ENCODE measurements at places on chromosomes 1 and 21.

DNA sequence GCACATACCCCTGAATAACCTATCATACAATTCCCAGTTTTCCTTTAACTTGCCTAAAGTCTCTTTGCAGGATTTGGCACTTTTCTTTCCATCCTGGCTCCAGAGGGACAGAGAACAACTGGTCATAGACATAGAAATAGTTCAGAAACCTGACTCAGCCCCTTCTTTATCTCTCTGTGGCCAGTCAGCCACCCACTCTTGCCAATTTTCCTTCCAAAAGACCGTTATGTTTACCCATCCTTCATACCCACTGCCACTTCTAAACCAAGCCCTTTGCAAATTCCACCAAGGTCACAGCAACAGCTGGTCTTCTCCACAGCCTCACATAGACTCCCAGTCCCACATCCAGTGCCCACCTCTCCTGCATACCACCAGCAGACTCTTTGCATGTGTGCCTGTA lies 127.2 kb upstream of the FGGY start:
- no peak for DNase-seq

DNA sequence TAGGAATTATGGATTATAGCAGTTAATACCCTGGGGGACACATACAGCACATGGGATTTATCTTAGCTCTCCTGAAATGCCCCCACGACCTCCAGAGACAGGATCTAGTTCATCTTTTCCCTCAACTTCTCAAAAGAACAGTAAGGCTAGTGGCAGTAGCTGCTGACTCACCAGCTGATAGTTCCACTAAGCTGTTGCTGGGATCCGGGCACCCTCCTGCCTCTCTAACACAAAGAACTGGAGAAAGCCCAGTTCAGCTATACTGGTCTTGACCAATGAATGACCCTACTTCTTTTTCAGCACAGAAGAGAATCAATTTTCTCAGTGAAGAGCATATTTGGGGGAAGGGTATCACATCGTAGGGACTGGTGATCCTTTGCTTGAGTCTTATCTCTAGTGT lies 84.1 kb downstream of the PGBD5 start:
- DNase-seq = no peak

GRCh38 chr21:31258073-31258472 lies 86.0 kb downstream of the TIAM1 start:
- DNase-seq = no peak

DNA sequence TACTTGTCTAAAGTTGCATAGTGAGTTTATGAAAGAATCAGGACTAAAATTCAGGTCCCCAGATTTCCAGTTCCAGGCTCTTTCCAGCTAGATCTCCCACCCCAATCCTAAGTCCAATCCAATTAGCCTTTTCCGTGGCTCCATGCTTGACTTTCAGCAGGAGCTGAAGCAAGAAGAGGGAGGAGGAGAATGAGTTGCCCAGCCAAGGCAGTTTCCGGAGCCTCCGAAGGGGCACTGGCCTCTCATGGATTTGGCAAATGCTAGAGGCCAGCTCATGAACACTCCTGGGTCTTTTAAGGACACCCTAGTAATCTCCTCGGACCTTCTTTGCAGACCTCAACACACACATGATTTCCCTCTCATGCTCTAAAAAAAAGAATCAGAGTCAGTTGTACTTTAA lies 10.5 kb upstream of the LRRC52 start:
- DNase-seq = no peak

DNA sequence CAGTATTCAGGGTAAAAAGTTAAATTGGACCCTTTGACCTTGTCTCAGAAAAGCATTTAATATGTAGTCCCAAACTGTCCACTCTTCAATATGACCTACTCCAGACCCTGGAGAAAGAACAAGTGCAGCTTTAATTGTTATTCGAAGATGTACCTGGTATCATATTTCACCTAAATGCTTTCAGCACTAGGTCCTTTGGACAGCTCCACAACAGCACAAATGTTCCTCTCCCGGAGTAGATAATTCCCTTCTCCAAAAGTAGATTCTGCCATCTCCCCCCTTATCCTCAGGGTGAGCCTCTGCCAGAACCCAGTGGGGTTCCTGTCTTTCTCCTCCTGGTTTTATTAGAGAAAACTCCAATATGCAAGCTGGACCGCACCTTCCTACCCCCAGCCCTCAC lies 104.5 kb upstream of the AJAP1 start:
- DNase-seq = no peak

GRCh38 chr1:198907423-198907746 lies 268.5 kb downstream of the PTPRC start:
- no peak for DNase-seq

DNA sequence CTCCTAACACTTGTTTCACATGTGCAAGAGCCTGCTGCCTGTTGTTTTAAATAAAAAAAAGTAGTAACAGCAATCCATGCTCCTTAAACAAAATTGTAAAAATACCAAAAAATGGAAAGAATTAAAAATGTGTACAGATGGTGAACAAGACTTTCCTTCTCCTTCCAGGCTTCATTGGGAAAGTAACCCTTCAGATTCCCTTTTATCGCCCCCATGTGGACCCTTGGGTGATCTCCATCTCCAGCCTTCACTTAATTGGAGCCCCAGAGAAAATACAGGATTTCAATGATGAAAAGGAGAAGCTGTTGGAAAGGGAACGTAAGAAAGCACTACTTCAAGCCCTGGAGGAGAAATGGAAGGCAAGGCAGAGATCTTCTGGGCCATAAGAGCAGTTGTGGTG lies 14.2 kb downstream of the VPS13D start:
- no peak for DNase-seq

- DNase-seq = peak; percentile 55
Measured at GRCh38 chr1:7388141-7388487, 383.0 kb upstream of the VAMP3 start.

DNA sequence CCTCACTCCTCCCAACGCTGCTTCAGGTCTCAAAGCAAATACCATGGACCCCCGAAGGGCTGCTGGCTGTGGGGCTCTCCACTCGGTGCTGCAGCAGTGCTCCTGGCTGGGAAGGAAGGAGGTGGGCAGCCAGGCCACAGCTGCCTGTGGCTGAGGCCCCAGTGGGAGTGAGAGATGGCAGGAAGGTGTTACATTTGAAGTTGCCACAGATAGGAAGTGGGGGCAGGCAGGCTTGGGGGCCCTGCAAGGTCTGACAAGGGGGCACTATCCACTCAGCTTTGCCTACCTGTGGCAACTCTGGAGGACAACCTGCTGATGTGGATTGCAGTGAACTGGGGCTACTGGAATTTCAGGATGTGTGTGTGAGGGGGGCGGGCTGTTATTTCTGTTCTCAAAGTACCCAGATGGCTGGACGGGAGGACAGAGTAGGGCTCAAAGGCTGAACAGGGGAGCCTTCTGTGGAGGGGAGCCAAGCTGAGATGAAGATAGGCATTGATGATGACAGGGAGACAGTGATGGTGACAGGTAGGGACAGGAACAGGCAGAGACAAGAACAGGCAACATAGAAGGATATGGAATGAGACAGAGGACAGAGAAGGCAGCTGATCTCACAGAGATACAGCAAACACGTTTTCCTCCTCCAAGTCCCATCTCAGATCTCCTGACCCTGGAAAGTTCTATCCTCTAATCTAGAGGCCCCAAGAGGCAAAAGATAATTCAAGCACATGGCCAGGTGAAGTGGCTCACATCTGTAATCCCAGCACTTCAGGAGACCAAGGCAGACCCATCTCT lies 1.8 kb downstream of the ZNF683 start:
- DNase-seq = no peak

- no peak for DNase-seq
Measured at GRCh38 chr1:89907727-89908212, 86.9 kb downstream of the LRRC8D start.

GRCh38 chr1:41333146-41333784 lies 28.0 kb upstream of the FOXO6 start:
- DNase-seq = no peak

GRCh38 chr1:215710036-215710898 lies 143.2 kb downstream of the KCTD3 start:
- no peak for DNase-seq

GRCh38 chr1:202805886-202806844 lies 2.1 kb downstream of the KDM5B start:
- DNase-seq = no peak

DNA sequence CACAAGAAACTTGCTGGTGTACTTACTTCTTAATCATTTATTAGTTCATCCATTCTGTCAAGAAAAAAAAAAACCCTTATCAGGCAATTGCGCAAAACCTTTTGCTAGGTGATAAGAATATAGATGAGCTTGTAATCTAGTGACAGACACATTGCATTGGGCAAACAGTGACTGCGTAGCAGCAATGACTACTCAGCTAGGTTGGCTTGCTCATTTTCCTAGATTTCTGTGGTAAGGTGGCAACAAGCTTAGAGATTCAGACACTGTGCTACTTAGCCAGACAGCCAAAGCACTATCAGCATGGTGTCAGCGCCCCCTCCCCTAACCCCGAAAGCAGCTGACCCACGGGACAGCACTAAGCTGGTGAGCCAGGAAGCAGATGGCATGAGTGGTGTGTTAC lies 203.1 kb downstream of the BARHL2 start:
- DNase-seq = no peak

DNA sequence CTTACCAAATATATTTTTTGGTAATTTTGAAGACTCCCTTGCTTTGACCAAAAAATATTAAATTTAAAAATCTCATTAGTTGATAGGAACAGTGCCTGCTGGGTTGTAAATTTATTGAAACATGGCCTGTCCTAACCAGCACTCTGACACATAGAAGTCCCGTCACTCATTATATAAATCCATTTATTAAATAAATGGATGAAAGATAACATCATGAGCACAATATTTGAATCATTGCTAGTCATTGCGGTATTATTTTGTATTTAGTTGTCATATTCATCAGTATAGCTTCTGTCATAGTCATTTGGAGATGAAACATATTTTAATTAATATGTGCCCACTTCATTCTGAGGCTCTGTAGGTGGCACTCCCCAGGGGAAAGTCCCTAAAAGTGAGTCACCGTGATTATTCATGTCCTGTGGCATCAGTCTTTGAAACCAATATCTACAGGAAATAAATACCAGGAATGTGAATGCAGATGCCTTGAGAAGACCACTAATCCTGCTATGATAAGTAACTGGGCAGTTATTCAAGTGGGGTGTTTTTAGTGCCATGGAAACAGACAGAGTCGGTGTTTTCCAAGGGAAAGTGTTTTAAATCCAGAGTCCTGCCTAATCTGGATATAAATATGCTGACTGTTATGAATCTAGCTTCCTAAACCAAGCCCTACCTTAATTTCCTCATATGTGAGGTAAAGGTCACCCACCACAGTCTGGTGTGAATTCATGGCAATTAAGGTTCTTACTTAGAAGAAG lies 302.0 kb downstream of the DUSP10 start:
- DNase-seq = no peak

DNA sequence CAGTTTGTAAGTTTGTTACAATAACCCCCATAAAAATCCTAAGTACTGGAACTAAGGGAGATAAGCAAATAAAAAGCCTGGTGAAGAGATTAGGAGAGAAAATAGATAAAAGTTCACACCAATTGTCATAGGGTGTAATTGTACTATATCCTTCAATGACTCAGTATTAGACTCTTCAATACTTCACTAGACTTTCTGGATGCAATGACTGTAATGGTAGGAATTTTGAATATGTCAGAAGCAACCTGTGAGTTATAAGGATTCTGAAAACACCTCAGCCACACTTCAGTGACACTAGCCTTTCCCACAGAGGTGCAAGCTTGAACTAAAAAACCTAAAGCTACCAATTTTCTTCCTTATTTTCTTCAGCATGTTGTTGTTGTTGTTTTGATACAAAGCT lies 147.9 kb downstream of the PTGER3 start:
- no peak for DNase-seq

DNA sequence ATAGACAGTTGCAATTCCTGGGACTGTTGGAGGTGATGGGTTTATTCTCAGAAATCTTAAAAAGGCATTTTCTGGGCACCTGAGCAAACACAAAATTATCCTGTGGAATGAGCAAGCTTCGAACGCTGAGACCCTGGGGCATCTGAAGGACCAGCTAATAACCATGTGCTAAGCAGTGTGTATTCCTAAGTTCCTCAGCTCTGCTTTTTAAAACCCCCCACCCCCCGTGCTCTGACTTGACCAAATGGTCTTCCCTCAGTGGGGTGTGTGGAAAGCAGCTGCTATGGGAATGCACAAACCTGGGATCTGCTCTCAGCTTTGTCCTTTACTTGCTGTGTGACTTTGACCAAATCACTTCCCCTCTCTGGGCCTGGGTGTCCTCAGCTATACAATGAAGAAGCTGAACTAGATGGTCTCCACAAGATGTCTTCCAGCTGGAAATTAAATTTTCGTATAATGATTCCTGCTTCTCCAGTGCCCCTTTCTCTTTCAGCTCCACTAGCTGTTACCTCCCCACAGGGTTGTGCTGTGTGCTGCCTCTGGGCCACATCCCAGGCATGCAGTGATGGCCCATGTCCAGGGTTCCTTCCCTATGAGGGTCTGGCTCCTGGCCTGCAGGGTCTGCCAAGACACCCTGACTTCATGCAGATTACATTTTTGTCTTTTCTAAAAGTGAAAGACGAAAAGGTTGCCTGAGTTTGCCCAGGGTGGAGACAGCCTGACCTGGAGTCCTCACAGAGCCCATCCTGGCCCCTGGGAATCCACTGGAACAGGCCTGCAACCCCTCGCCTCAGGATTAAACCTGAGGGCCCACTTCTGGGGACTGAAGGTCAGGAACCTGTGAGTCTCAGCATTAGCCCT lies 14.9 kb upstream of the CD247 start:
- peak; percentile 42 for DNase-seq

DNA sequence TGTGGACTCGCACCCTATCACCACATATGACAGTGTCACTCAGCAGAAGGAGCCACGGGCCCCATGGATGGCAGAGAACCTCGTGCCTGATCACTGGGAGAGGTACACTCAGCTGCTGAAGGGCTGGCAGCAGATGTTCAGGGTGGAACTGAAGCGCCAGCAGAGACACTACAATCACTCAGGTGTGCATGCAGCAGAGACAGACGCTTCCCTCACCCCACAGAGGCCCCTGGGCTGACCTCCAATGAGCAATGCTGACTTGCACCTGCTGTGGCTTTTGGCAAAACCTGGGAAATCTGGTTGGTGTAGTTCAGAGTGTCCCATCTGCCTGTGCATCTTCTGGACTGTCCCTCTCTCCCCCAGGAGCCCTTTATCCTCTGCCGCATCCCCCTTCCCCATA lies 51.9 kb downstream of the KIAA1614 start:
- no peak for DNase-seq

- no peak for DNase-seq
Measured at GRCh38 chr1:116492358-116492811, 78.4 kb downstream of the CD58 start.

- DNase-seq = no peak
Measured at GRCh38 chr1:87728169-87728568, 399.5 kb downstream of the LMO4 start.

- no peak for DNase-seq
Measured at GRCh38 chr1:228131766-228132165, 8.3 kb upstream of the GUK1 start.

DNA sequence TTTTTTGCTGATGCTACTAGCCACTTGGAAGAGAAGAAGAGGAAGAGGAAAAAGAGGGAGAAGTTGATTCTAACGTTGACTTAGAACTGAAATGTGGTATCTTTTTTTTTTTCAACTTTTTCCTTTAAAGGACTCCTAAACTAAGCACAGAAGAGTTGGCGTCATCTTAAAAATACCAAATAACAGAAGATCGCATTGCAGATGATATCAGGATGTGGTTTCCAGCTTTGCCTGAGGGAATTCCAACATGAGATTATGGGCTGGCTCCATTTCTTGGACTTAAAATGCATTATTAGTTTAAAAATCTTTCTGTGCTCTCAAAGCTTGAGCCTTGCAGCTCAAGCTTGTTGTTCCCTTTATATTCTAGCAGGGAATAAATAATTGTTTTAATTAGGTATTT lies 29.8 kb downstream of the WDR3 start:
- DNase-seq = no peak
